Muscle of leg (tissue), 16 donors: ENCODE measurements at places on chromosomes 7 and 10. TPM values are rescaled to one million over a fixed set of nuclear protein-coding genes. Genes with fewer than 3 reads are reported as not detected.

- no peak overlapping the region for H3K4me3 ChIP-seq
- H3K4me1 ChIP-seq = no peaks in the 10 kb centered on the region
- no peaks in the 10 kb centered on the region for H3K36me3 ChIP-seq
- H3K27me3 ChIP-seq = no peaks in the 10 kb centered on the region
- H3K27ac ChIP-seq = no peak overlapping the region
These were observed 124.8 kb downstream of the CPED1 start for GRCh38 chr7:121113288-121113687.

- no peak for DNase-seq
- no peaks in the 10 kb centered on the region for H3K27me3 ChIP-seq
- H3K36me3 ChIP-seq = no peaks in the 10 kb centered on the region
These were observed 120.6 kb downstream of the MTPAP start for GRCh38 chr10:30228417-30229036.

- H3K4me3 ChIP-seq = no peak overlapping the region
- peak; percentile 61 for DNase-seq
- H3K27ac ChIP-seq = peak overlapping the region; percentile 95
- H3K27me3 ChIP-seq = no peaks in the 10 kb centered on the region
- peaks cover 21% of the 10 kb centered on the region for H3K4me1 ChIP-seq
- H3K36me3 ChIP-seq = no peaks in the 10 kb centered on the region
These were observed 11.2 kb upstream of the PDK4 start for GRCh38 chr7:95607561-95607960.

GRCh38 chr7:31261341-31261740 lies 79.2 kb downstream of the NEUROD6 start:
- no peak overlapping the region for H3K27ac ChIP-seq
- H3K4me1 ChIP-seq = no peaks in the 10 kb centered on the region
- H3K4me3 ChIP-seq = no peak overlapping the region

DNA sequence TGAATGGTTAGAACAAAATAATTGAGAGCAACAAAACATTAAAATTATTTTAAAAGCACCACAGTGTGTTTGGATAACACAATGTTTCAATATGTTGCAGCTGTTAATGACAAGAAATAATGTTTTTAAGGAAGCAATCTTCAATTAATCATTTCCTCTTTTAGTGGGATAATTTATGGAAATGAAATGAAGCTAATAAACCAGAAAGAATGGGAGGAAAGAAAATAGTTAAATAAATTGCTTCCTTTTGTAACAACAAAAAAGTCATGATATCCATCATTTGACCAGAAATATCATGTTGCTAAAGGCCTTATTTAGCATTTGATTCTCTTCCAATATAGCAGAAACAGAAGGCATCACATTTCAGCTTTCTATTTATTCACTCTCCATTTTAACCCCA lies 224.5 kb downstream of the SEMA3A start:
- DNase-seq = peak; percentile 10
- H3K27me3 ChIP-seq = no peaks in the 10 kb centered on the region
- no peaks in the 10 kb centered on the region for H3K36me3 ChIP-seq
- H3K27ac ChIP-seq = no peak overlapping the region
- H3K4me1 ChIP-seq = no peaks in the 10 kb centered on the region

DNA sequence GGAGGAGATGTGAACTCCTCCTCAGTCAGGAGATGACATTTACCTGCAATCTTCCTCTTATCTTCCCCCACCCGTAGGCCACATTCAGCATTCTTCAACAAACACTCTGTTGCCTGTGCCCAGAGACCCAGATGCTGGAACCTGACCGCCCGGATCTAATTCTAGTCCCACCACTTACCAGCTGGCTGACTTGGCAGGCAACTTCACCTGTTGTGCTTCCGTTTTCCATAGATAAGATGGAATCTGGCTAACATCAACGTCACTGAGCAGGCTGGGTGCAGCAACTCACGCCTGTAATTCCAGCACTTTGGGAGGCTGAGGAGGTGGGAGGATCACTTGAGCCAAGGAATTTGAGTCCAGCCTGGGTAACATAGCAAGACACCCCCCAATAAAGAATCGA lies 21.3 kb upstream of the FXYD4 start:
- peaks cover 8% of the 10 kb centered on the region for H3K4me1 ChIP-seq
- no peaks in the 10 kb centered on the region for H3K36me3 ChIP-seq
- DNase-seq = no peak
- H3K27ac ChIP-seq = no peak overlapping the region
- H3K4me3 ChIP-seq = no peak overlapping the region
- peaks cover 18% of the 10 kb centered on the region for H3K27me3 ChIP-seq

GRCh38 chr10:3395458-3395861 lies 222.9 kb upstream of the PITRM1 start:
- peaks cover 29% of the 10 kb centered on the region for H3K4me1 ChIP-seq
- no peak for DNase-seq
- H3K27me3 ChIP-seq = no peaks in the 10 kb centered on the region
- H3K36me3 ChIP-seq = no peaks in the 10 kb centered on the region

DNA sequence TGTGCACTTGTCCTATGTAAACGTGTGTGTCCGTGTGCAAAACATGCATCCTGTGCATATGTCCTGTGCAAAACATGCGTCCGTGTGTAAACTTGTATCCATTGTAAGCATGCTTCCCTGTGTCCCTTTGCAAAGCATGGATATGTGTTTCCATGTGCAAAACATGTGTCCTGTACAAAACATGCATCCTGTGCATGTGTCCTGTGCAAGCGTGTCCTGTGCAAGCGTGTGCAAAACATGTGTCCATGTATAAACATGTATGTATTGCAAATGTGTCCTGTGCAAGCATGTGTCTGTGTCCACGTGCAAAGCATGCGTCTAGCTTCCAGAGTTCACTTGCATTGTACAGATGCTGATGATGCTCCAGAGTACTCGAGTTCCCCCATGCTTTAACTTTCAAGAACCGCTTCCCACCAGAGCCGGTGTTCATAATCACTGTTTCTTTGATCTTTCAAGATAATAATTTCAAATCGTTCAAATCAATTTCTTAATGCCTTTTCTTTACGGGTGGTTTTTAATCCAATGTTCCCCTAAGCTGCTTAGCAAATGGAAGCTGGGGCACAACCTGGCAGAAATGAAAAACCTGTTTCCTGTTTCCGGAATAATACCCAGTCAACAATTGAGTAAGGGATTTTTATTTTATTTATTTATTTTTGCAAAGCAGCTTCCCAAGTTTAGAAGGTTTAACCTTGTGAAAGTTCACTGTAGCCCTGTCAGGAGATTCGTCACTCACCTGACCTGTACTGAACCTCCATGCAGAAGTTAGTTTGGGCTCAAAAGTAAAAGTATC lies 641 bp upstream of the ASB13 start:
- peak overlapping the region; percentile 54 for H3K4me3 ChIP-seq
- DNase-seq = no peak
- no peaks in the 10 kb centered on the region for H3K27me3 ChIP-seq
- H3K36me3 ChIP-seq = no peaks in the 10 kb centered on the region
- H3K27ac ChIP-seq = no peak overlapping the region

GRCh38 chr7:25263337-25263736 lies 35.1 kb upstream of the NPVF start:
- H3K4me3 ChIP-seq = no peak overlapping the region
- H3K36me3 ChIP-seq = no peaks in the 10 kb centered on the region
- H3K27me3 ChIP-seq = no peaks in the 10 kb centered on the region

- no peak overlapping the region for H3K4me3 ChIP-seq
- H3K27ac ChIP-seq = no peak overlapping the region
- no peaks in the 10 kb centered on the region for H3K27me3 ChIP-seq
- no peaks in the 10 kb centered on the region for H3K4me1 ChIP-seq
- no peaks in the 10 kb centered on the region for H3K36me3 ChIP-seq
These were observed 10.9 kb upstream of the ERCC6 start for GRCh38 chr10:49549640-49550346.

The LRRC4 gene
- total RNA-seq = 2.0 TPM

The DNAH11 gene
- 0.13 TPM for total RNA-seq

The NUTM2A gene
- 0.44 TPM for total RNA-seq

The FANK1 gene
- 0.80 TPM for total RNA-seq

The PSD gene
- total RNA-seq = 6.1 TPM

The OR6V1 gene
- not detected for total RNA-seq

The SCART1 gene
- 1.5 TPM for total RNA-seq
